AG08396 (cell line): ENCODE measurements at places on chromosomes 2 and 18.

GRCh38 chr2:151113318-151113717 is 148.3 kb downstream of the RBM43 start:
- no peak for DNase-seq

DNA sequence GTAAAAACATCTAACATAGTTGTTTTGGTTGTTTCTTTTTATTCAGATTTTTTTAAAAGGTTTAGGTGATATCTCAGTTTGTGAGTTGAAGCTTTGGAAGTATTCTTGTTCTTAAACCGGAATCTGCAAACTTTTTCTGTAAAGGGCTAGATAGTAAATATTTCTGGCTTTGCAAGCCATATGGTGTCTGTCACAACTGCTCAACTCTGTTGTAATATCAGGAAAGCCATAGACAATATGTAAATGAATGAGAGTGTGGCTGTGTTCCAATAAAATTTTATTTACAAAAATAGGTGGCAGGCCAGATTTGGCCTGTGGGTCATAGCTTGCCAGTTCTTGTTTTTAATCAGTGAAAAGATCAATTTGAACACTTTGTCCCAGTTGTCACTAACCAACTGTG is 134.1 kb downstream of the CNTNAP5 start:
- DNase-seq, result no peak

- no peak for DNase-seq
These were observed 361.9 kb upstream of the FSHR start for GRCh38 chr2:49515996-49516782.

GRCh38 chr2:53859206-53860181 is at the start of gene GPR75:
TSS of gene GPR75 (minus strand) at chr2:53859967. CDS start at chr2:53854756, 5,211 bp downstream.
- DNase-seq, result peak; percentile 82
